ENCODE measurements at places on chromosomes 7 and 10.

DNA sequence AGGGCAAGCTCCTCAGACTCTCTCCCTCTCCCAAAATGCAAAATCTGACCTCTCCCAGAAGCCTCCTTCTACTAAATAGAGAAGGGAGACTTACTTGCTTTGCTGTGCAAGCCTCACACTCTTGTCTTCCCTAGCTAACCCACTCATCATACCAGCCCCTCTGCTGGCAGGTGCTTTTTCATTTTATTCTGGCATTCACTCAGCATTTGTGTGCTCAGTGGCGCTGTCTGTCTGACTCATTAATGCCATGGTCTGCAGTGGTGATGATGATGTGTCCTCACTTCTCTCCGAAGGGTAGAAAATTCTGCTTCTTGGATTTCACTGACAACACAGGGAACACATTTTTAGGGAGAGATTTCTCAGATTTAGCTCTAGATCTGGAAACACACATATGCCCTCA lies 22.0 kb upstream of the BTRC start:
- DNase-seq: no peak

GRCh38 chr10:25896421-25896820 lies 37.6 kb upstream of the MYO3A start:
- DNase-seq: no peak

DNA sequence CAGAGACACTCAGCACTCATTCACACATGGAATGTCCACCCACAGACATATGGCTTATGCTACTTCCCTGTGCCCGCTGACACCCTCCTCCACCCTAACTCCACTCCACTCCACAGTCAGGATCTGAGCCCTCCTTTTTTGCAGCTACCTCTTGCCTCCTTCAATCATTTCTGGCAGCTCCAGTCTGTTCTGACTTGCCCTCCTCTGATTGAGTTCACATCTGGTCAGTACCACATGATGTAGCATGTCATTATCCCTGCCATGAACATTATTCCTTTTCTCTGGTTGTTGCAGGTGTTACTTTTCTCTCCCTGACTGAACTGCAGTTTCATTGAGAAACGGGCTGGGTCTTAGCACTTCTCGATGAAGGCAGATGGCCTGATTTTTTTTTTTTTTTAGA lies 130.1 kb upstream of the EGR2 start:
- no peak for DNase-seq

DNA sequence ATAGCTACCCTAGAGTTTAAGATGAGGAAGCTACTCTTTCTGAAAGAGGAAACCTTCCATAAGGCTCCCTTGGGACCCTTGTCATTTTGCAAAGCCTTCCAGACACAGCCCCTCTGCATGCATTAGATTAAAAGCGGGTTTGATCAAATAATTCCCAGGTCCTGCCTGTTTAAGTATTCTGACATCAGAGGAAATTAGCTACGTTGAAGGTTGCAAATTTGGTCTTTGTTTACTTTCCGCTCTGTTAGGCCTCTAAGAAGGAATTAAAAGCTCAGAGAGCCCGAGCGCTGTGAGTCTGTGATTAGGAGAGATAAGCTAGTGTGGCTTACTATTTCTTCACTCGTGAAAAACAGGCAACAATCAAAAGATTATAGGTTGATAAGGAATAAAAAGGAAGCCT lies 1.4 kb upstream of the THSD7A start:
- DNase-seq: peak; percentile 85

- DNase-seq: peak; percentile 56
Observed at GRCh38 chr10:110864662-110865140, 7.0 kb upstream of the PDCD4 start.

GRCh38 chr7:149714910-149715471 lies 58.4 kb downstream of the ZNF467 start:
- DNase-seq: no peak

GRCh38 chr7:92815412-92815811 lies 21.0 kb downstream of the CDK6 start:
- no peak for DNase-seq

GRCh38 chr10:130160775-130161174 lies 24.6 kb downstream of the GLRX3 start:
- no peak for DNase-seq

DNA sequence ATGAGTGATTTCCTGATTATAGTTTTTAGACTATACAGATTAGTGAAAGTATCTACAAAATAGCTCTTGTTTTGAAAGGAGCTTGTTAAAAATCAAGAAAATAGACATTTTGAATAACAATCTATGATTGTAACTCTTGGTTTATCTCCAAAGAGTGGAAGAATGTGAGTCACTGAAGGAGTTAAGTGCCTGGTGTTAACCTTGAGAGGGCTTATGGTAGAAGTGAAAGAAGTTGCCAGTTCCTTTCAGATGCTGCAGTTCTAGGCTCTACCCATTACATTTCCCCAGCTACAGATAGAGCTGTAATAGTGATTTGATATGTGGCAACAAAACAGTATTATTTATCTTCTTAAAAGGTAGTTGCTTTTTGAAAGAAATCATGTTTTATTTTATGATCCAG lies 12.7 kb downstream of the NRBF2 start:
- no peak for DNase-seq
